ENCODE measurements at places on chromosomes 2 and 18.

DNA sequence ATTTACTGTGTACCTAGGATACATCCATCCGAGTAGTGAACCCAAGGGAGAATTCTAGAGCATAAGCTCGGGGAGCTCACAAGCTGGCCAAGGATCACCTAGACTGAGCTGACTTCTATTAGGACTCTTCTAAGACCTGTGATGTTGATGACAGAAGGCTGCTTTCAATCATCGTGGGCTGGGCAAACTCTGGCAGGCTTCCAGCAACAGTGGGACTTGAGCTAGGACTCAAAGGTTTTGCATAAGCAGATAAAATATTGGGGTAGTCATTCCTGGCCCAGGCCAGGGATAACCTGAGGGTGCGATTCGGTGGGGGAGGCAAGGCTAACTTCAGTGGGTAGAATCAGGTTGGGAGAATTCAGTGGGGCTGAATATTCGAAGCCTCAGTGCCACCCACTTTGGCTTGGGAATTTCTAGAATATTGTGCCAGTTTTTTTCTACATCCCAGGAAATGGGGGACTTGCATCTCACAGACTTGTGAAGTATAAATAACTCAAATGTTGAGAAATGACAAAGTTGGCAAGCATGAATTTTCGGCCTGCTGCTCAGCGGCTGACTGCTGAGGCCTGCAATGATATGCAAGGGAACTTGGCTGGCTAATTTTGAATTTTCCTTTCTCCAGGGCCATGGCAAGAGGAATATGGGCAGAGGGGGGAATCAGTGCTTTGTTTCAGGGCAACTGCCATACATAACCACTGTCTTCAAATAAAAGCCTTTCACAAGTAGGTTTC is 274.3 kb downstream of the PRKCE start:
- no peak for DNase-seq

GRCh38 chr2:75222527-75222926 is 23.2 kb upstream of the TACR1 start:
- DNase-seq: no peak

DNA sequence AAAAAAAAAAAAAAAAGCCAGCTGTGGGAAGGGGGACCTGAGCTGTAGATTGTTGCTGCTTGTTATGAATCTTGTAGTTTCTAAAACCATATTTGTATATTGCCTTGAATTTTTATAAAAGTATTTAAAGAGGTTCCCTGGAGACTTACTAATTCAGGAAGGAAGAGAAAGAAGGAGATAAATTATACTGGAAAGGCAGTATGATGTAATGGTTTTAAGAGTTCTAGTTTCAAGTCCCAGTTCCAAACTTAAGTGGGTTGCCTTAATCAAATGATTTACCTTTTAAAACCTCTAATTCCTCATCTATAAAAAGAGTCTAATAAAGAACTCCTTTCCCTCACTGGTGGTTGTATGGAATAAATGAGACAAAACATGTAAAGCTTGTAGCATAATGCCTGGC is 62.2 kb downstream of the PTRHD1 start:
- no peak for DNase-seq

DNA sequence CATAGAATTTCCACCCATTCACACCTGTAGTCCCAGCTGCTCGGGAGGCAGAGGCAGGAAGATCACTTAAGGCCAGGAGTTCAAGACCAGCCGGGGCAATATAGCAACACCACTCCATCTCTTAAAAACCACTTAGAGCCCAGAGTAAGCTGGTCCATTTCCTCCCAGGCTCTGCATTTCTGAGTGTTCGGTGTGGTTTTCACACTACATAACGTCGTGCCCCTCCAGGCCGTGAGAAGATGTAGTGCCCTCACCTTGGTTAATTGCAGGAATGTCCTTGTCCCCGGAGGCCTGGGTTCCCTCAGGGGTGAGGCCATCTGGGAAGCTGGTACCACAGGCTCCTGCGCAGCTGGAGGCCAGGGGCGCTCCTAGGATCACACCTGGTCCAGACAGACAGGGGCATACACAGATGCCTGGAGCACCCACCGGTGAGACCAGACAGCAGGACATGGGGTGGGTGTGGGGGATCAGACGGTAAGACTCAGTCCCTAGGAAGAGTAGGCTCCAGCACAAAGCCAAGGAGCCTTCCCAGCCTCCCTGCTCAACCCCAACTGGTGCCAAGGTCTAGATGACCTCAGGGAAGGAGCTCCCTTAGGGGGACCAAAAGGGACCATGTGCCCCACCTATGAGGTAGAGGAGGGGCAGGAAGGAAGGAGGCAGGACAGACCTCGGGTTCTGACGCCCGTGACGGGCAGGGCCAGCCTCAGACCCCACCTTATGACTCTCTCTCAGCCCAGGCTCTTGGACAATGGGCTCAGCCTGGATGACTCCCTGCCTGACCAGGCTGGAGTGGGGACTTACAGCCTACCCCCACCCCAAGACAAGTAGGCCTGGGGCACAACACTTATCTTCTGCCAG is 752 bp downstream of the ASTL start:
- no peak for DNase-seq

GRCh38 chr18:9743200-9744016 is 35.3 kb downstream of the RAB31 start:
- peak; percentile 92 for DNase-seq

- DNase-seq: no peak
These were observed 133.8 kb downstream of the CAMKMT start for GRCh38 chr2:44495544-44495943.

- peak; percentile 54 for DNase-seq
These were observed 25.4 kb upstream of the TANK start for GRCh38 chr2:161134547-161135518.
